ENCODE measurements at places on chromosomes 1 and 21.

- no peak for DNase-seq
These were observed 350.9 kb downstream of the ST6GALNAC3 start for GRCh38 chr1:76425201-76426145.

- no peak for DNase-seq
These were observed 150.0 kb downstream of the TOMM20 start for GRCh38 chr1:234978397-234979295.

- DNase-seq: no peak
These were observed 30.4 kb upstream of the SOX13 start for GRCh38 chr1:204042516-204042915.

DNA sequence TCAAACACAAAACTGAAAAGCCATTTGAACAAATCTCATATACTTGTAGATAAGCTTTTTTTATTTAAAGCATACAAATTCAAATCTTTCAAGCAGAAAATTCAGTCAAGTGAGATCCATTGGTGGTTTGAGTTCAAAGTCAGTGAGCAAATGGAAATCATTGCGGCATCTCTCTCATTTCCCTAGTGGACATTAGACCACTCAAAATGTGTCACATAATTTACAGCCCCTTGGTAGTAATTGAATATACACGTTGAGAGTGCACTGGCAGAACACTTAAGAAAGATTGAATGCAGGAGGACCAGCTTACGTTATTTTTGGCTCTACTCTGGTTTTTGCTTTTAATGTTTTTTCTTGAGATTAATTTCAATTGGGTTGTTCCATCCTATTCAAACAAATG, 633.7 kb downstream of the USP25 start:
- DNase-seq: no peak

GRCh38 chr1:193730017-193730416, 543.6 kb upstream of the B3GALT2 start:
- no peak for DNase-seq

- DNase-seq: no peak
These were observed 7.4 kb upstream of the PRDM16 start for GRCh38 chr1:3061566-3061965.

DNA sequence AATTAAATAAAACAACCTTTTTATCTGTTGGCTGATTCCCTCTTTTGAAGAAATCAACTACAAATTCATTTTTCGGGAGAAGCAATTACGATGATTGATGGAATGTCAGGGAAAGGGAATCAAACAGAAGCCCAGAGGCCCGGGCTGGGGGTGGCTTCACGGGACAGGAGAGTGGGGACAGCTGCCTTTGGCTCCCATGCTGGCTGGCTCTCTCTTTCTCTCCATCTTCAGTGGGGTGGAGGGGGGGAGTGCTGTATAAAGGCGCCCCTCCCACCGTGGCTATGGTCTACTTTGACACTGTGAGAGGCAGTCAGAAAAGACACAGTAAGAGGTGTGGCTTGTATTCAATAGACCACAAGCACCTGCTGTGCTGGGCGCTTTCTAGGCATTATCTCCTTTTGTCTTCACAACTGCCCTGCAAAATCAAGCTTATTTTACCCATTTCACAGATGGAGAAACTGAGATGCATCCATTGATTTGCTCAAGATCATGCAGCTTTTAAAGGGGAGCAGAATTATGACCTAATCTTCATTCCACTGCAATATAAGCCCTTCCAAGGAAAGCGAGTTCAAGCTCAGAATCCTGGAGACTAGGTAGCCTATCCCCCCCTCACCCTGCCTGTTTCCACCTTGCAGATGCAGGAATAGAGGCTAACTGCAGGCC, 92.9 kb downstream of the GRIK3 start:
- no peak for DNase-seq

GRCh38 chr1:212218911-212219310, 66.3 kb upstream of the PPP2R5A start:
- DNase-seq: no peak

- no peak for DNase-seq
These were observed 32.4 kb upstream of the CYP4A22 start for GRCh38 chr1:47104816-47105215.

- DNase-seq: no peak
These were observed 241.5 kb downstream of the FOXD2 start for GRCh38 chr1:47679301-47679791.

GRCh38 chr21:14046401-14046800, 164.4 kb downstream of the LIPI start:
- no peak for DNase-seq

- no peak for DNase-seq
These were observed 1015.4 kb downstream of the AMY1C start for GRCh38 chr1:104765085-104765484.

GRCh38 chr21:39084979-39085729, 98.1 kb downstream of the PSMG1 start:
- DNase-seq: no peak

GRCh38 chr1:62362061-62362917, 43.1 kb upstream of the KANK4 start:
- DNase-seq: no peak

DNA sequence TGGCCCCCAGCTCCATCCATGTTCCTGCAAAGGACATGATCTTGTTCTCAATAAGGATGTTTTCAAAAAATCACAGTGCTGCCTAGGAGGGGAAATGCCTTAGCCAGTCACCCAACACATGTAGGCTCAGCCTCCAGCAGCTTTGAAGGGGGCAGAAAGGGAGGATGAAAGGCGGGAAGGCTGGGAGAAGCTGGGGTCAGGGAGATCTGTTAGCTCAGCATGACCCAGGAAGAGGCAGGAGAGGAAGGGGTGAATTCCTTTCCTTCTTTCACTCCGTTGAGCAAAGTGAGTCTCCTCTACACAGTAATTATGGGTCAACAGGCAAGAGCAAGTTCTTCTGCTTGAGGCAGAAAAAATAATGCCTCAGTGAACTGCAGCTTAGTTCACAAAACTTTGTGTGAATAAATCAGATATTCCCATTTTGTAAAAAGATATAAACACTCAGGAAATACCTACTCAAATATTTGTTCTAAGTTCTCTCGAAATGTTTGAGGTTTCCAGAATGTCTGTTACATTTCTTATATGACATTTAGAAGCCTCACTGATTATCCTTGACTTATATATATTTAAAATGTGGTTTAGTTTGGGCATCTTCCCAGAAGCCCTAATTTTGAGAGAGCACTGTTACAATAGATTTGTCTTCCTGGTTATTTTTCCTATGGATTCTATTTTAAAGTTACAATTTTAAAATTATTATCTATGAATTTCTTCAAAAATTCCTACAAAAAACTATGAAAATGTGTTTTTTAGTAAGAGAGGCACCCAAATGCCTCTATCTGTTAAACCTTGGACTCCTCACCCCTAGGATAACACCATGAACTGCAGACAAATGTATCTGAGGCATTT, 116.8 kb downstream of the KCNJ6 start:
- DNase-seq: no peak

DNA sequence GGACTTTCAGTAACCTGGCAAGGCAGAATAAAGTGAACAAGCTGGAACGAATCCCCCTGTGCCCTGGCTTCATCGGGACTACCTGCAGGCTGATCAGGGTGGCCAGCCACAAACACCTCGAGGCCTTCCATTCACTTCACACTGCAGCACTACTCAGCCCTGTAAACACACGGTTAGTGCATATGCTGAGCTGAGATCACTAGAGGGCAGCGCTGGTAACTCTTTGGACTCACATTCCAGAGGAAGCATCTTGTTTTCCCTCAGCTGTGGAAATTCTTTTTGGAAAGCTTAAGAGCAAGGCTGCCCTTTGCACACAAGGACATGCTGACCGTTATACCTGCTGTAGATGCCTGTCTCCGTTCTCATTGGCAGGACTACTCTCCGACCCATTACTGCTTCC, 32.1 kb downstream of the PCSK9 start:
- no peak for DNase-seq

GRCh38 chr1:162187687-162188276, 118.3 kb downstream of the NOS1AP start:
- DNase-seq: no peak

DNA sequence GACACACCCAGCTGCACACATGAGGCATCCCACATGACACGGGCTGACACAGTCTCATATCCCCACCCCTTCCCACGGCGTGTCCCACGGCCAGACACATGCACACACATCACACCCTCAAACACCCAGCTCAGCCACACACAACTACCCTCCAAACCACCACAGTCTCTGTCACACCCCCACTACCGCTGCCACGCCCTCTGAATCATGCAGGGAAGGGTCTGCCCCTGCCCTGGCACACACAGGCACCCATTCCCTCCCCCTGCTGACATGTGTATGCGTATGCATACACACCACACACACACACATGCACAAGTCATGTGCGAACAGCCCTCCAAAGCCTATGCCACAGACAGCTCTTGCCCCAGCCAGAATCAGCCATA, 22.6 kb downstream of the PODN start:
- peak; percentile 51 for DNase-seq

- no peak for DNase-seq
These were observed 62.7 kb upstream of the MROH9 start for GRCh38 chr1:170872663-170873062.

DNA sequence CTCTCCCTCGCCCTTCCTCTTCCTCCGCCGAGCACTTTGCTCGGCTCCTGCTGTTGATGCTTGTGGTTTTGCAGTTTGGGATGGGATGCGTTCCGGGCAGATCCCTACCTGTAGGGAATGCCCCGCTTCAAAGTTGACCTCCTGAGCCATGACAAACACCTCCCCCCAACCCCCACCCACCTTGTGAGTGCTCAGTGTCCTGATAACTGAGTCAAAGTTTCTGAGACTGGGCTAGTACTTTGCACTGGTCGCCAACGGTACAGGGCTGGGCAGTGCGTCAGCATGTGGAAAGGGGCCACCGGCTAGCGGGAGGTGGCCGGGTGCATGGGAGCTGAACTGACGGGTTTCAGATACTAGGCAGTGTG, 771 bp downstream of the RABGAP1L start:
- no peak for DNase-seq

- DNase-seq: no peak
These were observed 4.5 kb upstream of the TRIM17 start for GRCh38 chr1:228420968-228421826.

All from CD8-positive, alpha-beta T cell (primary cell).